NCI-H345 (cell line): ENCODE measurements at places on chromosomes 13 and 19.

DNA sequence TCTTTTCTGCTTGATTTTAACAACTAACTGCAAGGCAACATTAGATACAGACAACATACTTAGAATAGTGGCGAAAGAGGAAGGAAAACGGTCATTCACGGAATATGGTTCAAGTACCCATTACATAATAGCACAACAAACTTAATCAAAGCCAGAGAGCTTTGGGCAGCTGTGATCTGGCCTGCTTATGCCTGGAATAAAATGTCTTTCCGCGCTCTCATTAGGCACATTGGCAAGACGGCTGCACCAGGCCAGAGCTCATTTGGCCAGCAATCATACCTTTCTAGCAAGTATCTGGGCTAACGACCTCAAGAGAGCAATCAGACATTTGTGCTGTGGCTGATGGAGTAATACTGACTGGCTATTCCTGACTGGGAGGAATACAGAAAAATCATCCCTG lies 112.8 kb downstream of the NALCN start:
- DNase-seq, result no peak

- no peak for DNase-seq
Measured at GRCh38 chr19:47280183-47280797, 5.6 kb downstream of the INAFM1 start.

GRCh38 chr19:10338940-10339339 lies 484 bp downstream of the ICAM3 start:
- no peak for DNase-seq

DNA sequence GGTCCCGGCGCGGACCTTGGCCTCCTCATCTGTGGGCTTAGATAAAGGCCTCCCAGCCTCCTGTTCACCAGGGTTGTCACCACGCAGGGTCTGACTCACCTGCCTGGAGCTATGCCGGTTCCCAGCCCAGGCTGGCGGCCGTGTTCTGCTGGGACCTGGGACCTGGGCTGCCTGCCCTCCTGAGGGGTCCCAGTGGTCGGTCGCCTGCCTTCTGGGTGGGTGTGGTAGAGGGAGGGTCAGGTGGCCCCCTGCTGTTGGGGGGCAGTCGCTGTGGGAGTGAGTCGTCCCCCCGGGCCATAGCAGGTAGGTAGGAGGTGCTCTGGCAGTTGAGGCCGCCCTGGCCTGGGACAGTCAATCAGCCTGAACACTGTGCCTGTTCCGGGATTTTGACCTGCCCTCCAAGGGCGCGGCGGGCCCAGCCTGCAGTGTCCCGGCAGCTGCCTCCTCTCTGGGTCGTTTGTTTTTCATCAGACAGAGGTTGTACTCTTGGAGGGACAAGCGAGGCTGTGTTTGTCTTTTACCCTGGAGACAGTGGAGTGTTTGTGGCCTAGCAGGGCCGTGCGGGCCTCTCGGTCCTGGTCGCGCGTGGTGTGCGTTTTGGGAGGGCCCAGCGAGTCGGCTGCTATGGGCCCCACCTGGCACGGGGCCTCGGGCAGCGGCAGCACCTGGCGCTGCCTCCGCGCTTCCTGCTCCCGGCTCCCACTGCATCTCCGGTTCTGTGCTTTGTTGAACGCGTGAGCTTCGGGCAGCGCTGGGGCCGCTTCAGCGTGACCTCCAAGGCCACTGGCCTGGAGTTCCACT lies 2.6 kb downstream of the ADAT3 start:
- DNase-seq, result no peak

DNA sequence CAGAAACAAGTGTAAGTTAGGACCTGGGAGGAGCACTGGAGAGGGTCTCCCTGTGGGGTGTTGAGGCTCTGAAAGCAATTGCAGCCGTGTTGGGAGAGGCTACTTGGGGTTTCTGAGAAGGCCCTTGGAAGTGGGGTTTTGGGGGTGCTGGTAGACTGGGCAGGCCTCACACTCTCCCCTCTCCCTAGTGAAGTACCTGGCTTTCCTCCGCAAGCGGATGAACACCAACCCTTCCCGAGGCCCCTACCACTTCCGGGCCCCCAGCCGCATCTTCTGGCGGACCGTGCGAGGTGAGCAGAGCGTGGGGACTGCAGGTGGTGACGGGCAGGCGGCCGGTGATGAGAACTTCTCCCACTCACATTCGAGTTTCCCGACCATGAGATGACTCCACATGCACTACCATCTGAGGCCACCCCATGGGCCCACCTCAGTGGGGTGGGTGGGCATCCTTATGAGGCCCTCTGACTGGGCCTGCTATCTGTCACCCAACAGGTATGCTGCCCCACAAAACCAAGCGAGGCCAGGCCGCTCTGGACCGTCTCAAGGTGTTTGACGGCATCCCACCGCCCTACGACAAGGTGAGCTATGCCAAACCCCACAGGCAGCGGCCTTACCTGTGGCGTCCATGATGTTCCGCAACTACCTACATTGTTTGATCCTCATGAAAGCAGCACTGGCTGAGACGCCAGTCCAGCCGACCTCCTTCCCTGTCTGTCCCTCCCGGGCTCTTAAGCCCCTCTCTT lies 3.0 kb downstream of the RPL13A start:
- DNase-seq, result no peak

GRCh38 chr13:77565635-77566034 lies 30.1 kb downstream of the SCEL start:
- DNase-seq, result peak; percentile 41

DNA sequence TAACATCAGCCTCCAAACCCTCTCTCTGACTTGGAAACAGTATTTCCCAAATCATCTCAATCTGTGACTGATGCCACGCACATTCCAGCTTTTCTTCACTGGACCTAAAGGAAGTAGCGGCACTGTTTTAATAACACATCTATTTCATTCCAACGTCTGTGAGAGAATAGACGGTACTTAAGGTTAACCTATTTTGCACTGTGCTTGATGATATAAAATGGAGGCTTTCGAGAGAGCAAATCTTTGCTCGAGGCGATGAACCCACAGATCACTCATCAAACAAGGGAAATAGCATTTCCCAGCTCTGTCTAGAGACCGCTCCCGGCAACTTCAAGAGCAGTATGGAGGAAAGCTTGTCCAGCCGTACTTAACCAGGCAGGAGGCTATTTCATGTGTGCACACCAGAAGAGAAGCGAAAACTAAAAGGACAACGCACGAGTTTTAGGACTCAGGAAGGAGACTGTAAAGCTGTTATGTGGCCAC lies 2.9 kb downstream of the UBL3 start:
- peak; percentile 22 for DNase-seq

DNA sequence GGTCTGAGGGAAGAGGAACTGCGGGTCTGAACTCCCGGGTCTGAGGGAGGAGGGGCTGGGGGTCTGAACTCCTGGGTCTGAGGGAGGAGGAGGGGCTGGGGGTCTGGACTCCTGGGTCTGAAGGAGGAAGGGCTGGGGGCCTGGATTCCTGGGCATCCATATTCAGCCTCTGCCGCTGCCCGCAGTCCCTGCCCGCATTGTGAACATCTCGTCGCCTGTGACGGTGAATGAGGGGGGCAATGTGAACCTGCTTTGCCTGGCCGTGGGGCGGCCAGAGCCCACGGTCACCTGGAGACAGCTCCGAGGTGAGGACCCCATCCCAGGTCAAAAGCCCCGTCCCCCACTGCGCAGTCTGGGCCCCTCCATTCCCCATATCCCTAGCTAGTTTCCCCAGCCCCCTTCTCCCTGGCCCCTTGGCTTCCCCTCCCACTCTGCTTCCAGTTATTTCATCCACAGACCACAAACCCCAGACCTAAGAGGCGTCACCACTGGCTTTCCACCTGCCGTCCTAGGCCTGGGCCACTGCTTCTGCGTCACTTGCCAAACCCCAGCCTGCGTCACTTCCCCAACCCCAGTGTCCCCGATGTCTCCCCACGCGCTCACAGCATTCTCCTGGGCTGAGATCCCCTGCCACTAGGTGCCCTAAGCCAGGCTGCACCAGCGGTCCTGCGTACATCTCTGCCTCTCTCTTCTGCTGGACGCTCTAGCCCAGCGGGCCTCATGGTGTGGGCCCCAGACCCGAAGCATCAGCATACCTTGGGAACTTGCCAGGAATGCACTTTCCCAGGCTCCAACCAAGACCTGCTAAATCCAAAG lies 13.9 kb downstream of the IGLON5 start:
- DNase-seq, result no peak

GRCh38 chr13:85724546-85725432 lies 74.4 kb downstream of the SLITRK6 start:
- DNase-seq, result no peak

GRCh38 chr13:49240017-49240416 lies 7.7 kb upstream of the CDADC1 start:
- no peak for DNase-seq

DNA sequence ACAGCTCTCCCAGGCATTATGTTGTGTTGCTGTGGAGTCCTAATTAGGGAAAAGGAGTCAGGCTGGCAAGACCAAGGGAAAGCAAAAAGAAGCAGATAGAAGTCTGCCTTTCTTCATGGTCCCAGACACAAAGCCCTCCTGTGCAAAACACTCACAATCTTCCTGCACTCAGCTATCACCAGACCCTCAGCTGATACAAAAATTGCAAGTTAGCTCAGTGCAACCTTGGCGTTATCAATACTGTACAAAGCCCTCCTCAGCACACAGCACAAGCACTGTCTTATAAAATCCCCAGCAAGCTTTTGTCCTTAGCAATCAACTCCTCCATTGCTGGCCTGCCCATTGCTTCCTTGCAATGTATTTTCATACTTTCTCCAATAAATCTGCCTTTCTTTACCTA lies 3.2 kb downstream of the OR7C2 start:
- no peak for DNase-seq

DNA sequence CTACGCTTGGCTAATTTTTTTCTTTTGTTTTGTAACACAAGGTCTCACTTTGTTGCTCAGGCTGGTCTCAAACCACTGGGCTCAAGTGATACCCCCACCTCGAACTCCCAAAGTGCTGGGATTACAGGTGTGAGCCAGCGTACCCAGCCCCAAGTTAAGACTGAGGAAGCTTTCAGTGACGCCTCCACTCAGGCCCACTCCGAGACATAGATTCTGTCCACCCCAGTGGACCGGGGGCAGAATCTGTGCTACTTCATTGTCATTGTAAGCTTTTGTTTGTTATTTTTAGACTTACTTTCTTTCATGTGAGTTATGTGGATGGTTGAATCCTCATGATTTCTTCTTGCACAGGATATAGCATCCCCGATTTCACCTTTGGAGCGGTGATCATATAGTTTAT lies 156.9 kb upstream of the TSHZ3 start:
- DNase-seq, result no peak

GRCh38 chr13:71643448-71643860 lies 223.6 kb downstream of the DACH1 start:
- DNase-seq, result no peak

DNA sequence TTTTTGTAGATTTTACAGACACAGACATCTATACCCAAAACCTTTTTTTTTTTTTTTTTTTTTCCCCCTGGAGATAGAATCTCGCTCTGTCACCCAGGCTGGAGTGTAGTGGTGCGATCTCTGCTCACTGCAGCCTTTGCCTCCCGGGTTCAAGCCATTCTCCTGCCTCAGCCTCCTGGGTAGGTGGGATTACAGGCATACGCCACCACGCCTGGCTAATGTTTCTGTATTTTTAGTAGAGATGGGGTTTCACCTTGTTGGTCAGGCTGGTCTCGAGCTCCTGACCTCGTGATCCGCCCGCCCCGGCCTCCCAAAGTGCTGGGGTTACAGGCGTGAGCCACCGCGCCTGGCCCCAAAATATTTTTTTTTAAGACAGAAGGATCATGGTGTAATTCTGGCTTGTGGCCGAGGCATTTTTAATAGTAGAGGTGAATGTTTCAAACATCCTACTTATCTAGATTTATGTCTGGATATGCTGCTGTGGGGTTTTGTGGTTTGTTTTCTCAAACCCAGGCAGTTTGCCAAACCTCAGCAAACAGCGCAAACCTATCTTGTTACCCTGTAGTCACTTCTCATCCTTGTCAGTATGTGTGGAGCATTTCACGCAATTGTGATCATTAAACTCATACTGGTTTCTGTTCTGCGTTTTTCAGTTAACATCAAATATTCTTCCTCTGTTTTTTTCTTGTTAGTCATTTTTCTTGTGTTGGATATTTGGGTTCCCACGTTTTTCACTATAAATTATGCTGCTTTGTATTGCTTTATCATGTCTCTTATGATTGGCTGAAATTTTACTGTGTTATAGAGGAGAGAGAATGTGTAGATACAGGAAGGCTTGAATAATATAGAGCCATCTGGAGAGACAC lies 36.2 kb upstream of the GARRE1 start:
- peak; percentile 92 for DNase-seq

DNA sequence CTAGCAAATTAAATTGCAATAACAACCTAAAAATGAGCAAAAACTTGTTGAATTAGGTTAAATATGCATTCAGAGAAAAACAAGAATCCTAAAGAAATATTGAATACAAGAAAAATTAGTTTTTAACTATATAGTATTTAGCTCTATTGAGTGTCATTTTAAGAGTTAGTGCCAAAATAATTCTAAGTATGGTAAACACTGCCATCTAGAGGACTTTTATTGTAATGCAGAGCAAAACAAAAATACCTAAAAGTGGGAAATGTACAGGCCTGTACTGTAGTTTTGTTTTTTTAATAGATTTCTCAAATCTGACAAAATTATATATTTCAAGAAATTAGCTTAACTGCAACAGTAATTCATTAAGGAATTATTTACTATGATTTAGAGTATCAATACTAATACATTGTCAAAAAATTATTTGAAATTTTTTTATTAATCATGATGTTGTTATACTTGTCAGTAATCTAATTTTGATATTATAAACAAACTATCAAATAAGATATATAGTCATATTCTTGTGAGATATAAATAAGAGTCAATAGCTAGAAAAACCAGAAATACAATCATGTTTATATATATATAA lies 8.2 kb upstream of the PCDH9 start:
- DNase-seq, result peak; percentile 42

DNA sequence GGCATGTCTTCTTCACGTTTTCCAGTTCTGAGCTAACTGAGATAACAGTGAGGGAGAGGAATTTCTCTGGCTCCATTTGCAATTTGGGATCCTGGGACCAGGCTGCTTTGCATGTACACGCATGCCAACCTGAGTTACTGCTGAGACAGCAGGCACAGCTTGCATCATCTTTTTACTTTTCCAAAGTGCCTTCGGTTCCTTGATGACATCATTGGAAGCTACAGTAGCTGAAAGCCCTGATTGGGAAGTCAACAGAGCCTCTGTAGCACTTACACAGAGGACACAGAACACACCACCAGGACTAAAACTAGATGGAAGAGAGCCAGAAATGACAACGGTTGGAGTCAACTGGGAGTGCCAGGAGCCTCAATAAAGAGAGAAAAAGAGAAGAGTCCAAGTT lies 399.1 kb upstream of the GPC6 start:
- peak; percentile 12 for DNase-seq

DNA sequence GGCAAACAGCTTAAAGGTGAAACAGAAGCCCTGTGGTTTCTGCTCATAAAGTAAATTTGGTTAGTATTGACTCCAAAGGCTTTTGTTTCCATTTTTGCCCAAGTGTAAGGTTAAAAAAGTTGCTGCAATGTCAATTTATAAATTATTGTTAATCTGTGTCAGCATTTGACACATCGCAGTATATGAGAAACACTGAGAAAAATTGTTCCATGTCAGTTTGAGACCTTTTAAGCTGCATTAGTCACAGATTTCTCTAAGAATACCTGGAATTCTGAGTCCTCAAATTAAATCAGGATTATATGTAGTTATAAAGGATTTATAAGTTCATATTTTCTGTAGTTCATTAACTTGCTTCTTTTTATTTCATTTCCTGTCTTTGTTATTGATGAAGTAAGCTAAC lies 78.8 kb downstream of the FGF14 start:
- DNase-seq, result no peak

GRCh38 chr19:2048104-2048958 lies 2.7 kb downstream of the MKNK2 start:
- DNase-seq, result no peak

- DNase-seq, result no peak
Measured at GRCh38 chr19:13859361-13859880, 17.5 kb upstream of the NANOS3 start.

GRCh38 chr19:48987323-48987722 lies 5.8 kb downstream of the GYS1 start:
- DNase-seq, result no peak

GRCh38 chr13:24075137-24075975 lies 85.2 kb upstream of the SPATA13 start:
- DNase-seq, result no peak
